ENCODE measurements at places on chromosomes 12 and 14.

DNA sequence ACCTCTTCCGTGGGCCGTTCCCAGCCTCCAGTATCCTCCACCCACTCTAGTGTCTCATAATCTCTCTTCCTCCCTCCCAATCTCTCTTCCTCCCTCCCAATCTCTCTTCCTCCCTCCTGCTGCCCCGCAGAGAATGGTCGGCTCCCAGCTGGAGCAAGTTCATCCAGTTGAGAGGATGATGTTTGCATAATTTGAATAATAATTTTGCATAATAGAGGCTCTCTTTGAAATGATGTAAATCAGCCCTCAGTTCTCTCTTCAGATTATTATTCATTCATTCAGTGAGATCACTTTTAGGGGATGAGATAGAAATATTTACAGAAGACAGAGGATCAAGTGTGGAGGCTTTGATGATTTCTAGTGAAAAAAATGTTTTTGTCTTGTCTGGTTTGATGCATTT lies 125.0 kb downstream of the PTPN11 start:
- no peak for DNase-seq

GRCh38 chr12:93946542-93947150 lies 201.7 kb upstream of the PLXNC1 start:
- DNase-seq: no peak

DNA sequence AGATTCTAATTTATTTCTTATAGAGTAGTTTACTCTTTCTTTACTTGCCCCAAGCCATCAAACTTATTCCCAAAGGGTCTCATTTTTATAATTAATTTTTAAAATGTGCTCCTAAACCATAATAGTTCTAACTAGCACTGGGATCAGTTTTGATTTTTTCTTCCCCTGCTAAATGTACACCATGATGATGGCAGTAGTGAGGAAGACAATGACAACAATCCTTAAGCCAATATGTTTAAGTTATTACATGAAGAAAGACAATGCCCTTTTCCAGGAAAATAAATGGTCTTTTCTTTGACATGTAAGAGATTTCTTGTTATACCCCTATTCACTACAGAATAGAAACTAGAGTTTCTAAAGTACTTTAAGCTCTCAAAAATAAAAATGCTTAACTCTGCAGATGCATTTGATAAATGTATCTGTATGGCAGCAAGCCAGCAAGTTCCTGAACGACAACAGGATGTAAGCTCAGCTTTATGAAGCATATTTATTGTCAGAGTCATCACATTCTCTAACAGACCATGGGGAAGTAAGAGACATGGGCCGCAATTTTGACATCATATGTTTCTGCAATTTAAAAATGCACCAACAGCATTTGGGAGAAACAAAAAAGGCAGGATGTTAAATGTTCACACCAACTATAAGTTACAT lies 36.0 kb upstream of the SNX6 start:
- peak; percentile 68 for DNase-seq

- no peak for DNase-seq
Observed at GRCh38 chr14:36829547-36829946, 167.9 kb downstream of the PAX9 start.

DNA sequence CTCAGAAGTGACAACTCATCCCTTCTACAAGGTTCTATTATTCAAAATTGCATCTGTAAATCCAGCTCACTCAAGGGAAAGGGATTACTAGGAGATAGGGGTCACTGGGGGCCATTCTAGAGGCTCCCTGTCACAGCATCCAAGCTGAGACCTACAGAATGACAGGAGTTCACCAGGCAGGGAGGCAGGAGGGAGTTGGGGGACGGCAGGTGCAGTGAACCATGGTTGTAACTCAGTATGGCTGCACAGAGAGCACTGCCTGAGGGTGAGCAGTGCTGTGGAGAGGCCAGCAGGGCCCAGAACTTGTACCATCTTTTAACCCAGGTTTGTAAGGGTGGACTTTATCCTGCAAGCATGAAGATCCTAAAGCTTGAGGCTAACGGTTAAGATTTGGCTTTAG lies 37.9 kb upstream of the SINHCAF start:
- DNase-seq: no peak

DNA sequence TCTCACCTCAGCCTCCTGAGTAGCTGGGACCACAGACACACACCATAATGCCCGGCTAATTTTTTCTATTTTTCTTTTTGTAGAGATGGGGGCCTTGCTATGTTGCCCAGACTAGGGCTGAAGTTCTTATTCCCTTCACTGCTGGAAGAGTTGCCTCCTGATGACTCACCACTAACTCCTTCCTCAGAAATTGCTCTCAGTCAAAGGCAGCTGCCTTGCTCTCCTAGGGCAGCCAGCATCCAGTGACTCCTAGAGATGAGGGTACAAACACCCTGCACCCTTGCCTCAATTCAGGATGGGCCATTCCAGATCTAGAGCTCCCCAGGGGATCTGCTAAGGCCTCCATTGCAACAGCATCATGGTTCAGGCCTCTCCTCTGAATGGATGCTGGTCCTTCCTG lies 54.0 kb upstream of the RASSF8 start:
- no peak for DNase-seq

DNA sequence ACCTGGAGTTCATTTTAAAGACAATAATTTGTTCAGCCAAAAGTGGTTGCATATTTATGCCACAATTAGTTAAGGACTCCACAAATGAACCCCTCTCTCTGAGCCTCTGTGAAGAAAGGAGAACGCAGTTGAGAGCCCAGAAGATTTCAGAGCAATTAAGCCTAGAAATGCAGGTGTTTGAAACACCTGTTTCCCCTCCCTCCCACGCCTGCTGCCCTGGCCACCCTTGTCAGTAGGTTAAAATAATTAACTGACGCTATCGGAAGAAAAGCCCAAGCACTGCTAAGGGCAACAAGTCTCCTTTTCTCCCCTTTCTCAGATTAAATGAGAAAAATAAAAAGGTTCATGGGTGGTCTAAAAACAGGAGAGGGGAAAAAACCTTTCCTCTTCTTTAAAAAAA lies 99.2 kb downstream of the PPM1A start:
- DNase-seq: no peak

DNA sequence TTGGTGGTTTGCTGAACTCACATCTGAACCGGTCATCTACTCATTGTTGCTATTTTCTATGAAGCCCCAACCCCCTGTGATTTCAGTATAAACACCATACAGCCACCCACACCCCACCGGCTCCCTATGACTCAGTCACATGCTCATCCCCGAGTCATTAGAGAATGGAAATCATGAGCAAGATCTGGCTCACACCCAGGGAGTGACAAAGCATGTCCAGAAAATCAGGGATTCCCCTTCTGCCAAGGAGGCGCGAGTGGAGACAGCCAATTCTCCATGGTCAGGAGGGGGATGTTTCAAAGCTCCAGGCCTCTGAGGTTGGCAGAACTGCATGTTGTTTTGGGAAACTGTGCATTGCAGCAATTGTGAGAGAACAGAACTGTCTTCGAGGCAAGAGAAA lies 657.5 kb upstream of the TBX3 start:
- DNase-seq: peak; percentile 90

GRCh38 chr12:47102845-47103651 lies 23.3 kb upstream of the AMIGO2 start:
- DNase-seq: peak; percentile 69

- DNase-seq: peak; percentile 67
Observed at GRCh38 chr12:46556105-46556559, 183.6 kb upstream of the SLC38A2 start.

GRCh38 chr12:4115570-4115969 lies 158.0 kb upstream of the CCND2 start:
- DNase-seq: no peak

- DNase-seq: no peak
Observed at GRCh38 chr12:52648012-52648550, 3.9 kb downstream of the KRT2 start.

DNA sequence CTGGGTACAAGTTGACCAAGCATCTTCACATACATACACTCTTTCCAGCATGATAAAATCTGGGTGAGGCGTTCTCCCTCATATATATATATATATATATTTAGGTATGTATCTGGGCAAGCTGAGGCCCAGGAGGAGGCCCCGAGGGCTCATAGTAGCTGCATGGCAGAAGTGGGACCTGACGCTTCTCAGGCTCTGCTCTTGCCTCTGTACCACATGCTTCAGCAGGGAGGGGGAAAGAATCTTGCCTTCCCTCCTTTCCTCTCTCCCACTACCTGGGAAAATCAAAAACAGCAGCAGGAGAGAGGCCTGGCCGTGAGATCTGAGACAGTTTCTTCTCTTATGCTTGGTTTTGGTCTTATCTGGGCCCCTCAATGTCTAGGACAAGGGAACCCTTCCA lies 9.2 kb downstream of the PPP1R1A start:
- DNase-seq: no peak

DNA sequence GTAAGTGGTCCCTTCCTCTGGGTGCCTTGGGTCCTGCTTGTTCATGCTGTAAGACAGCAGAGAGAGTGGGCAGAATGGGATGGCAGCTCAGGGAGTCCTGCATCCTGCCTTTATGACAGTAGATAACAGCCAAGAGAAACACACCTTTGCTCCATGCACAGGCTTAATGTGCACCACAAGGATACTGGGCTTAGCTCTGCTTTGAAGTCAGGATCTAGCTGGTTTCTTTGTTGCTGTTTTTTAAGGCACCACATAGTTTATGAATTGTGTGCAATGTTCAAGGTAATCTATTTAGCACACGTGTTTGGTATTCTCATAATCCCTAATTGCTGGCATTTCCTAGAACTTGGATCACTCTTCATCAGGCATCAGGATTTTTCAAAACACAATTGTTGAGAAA lies 239.5 kb upstream of the DCN start:
- no peak for DNase-seq

- no peak for DNase-seq
Observed at GRCh38 chr12:47944685-47945340, 18.6 kb upstream of the TMEM106C start.

GRCh38 chr12:62210422-62210821 lies 49.8 kb upstream of the USP15 start:
- DNase-seq: peak; percentile 44

DNA sequence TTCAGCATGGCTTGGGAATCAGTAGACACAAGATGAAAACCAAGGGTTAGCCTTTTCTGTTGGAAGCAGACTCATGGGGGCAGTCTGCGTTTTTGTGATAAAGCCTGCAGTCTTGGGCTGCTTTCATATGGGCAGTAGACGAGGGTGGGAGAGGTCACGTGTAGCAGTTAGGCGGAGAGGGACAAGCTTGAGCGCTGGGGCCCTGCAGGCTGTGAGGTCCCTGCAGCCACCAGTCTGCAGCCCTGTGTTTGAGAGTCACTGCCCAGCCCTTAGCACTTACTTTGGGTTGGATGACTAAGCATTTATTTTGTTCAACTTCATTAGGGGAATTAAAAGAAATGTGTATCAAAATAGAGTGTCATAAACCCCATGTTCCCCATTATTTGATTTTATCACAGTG lies 37.2 kb downstream of the EP400 start:
- DNase-seq: no peak

GRCh38 chr12:60100160-60100559 lies 504.3 kb downstream of the SLC16A7 start:
- DNase-seq: no peak

DNA sequence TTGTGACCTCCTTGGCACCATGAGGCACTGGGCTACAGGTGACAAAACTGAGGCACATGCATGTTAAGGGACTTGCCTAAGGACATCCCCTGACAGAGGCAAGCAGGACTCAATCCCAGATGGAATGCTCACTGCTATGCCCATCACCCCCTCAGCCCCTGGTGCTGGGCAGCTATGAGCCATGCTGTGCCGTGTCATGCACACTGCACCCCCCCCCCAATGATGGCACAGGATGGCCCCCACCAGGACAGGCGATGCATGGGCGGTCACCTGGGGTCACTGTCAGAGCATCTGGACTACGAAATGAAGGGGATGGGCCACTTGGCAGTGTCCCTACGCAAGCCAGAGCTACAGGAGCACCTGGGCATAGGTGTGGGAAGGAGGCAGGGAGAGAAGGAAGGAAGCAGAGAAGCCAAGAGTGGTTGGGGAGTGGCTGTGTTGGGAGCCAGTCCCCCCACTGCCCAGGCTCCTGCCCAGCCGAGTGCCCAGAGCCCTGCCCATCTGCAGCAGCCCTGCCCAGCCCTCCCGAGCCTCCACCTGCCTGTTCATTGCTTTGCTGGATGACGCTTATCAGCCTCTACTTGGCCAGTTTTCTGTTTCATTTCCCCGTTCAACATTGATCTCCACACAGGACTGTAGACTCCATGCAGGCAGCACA lies 84.9 kb upstream of the DIO3 start:
- no peak for DNase-seq

GRCh38 chr12:6375269-6376078 lies at the start of gene SCNN1A:
Gene SCNN1A, minus strand, starts transcription at chr12:6375563. Its CDS starts 780 bp downstream, at chr12:6374783.
- no peak for DNase-seq

GRCh38 chr14:91229743-91230200 lies 14.7 kb downstream of the GPR68 start:
- no peak for DNase-seq

DNA sequence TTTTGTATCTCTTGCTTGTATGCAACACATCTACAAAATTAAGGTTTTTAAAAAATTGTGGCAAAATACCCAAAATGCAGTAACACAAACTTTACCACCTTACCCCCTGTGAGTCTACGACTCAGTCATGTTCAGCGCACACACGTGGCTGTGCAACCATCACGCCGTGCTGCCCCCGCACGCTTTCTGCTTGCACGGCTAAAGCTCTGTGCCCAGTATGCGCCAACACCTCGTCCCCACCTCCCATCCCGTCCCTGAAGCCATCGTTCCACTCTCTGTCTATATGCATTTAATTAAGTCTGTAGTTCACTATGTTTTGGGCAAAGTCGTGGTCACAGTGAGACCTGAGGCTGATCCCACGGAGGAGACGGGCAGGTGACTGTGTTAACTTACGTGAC lies 36.4 kb downstream of the FZD10 start:
- DNase-seq: no peak

- no peak for DNase-seq
Observed at GRCh38 chr12:93514853-93515252, 47.5 kb downstream of the MRPL42 start.

- no peak for DNase-seq
Observed at GRCh38 chr14:92384461-92385133, 61.6 kb downstream of the SLC24A4 start.

GRCh38 chr12:107448198-107448597 lies 237.4 kb upstream of the PWP1 start:
- no peak for DNase-seq

GRCh38 chr12:88334271-88334670 lies 192.2 kb downstream of the TMTC3 start:
- peak; percentile 17 for DNase-seq

GRCh38 chr14:25034803-25035681 lies 14.9 kb downstream of the STXBP6 start:
- no peak for DNase-seq

DNA sequence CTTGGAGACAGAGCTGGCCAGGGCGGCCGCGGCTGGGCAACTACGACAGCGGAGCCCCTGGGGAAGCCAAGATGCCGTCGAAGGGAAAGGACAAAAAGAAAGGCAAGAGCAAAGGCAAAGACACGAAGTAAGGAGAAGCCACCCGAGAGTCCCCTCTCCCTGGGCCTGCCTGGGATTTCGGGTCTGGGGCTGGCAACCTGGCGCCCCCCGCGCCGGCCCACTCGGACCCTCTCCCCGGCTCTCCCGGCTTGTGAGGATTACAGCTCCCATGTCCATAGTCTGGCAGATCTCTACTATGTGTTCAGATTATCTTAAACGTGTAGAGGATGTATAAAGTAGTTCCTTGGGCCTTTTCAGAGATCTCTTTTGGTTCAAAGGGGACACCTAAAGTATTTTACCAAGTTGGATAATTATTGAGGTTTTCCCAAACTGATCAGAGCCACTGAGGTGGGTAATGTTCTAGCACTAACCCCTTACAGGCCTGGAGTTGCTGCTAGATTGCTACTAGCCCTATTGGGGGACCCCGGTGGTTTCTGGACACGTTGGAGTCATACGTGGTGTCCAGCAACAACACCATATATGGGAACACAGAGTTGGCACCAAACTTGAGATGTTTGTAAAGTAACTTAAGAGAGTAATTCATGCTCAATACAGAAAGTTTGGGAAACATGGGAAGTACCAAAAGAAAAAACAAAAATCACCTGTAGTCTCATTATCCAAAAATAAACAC lies 424 bp downstream of the BBOF1 start:
- peak; percentile 60 for DNase-seq
